ENCODE measurements at places on chromosomes 13 and 19.

- no peak for DNase-seq
These were observed 389.4 kb downstream of the RFC3 start for GRCh38 chr13:34207334-34207733.

DNA sequence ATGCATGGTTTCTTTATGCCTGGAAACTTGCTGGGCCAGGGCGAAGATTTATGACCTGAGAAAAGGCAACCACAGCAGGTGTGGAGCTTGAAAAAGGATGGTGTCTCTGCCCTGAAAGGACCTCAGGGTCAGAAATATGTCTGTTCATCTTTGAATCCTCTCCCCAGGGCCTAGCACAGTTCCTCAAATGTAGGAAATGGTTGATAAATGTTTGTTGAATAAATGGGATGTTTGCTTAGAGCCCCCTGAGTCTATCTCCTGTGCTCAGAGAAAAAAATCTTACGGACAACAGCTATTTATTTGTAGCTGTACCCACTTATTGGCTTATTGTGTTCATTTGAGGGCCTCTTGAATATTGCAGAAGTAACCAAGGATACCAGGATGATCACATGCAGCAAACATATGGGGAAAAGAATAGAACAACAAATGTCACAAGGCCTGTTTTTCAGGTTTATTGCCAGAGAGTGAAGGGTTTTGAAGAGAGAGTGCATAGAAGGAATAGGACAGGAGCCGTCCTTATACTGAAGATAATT lies 114.5 kb downstream of the KLF5 start:
- no peak for DNase-seq

DNA sequence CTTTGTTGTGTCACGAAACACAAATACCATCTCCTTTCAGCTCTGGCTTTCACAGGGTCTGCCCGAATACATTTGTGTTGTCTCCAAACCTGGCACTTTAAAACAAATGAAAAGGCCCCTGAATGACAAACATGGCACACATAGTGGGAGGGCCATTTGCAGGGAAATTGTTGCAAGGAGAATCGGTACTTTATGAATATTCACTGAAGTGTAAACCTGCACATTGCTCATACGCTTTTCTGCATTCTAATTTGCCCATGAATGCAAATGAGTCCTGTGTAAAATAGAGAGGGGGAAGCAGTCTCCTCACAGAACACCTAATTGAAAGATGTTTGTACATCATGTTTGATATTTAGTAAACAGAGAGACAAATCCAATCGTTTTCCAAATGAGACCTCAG lies 82.7 kb upstream of the PCDH8 start:
- no peak for DNase-seq

DNA sequence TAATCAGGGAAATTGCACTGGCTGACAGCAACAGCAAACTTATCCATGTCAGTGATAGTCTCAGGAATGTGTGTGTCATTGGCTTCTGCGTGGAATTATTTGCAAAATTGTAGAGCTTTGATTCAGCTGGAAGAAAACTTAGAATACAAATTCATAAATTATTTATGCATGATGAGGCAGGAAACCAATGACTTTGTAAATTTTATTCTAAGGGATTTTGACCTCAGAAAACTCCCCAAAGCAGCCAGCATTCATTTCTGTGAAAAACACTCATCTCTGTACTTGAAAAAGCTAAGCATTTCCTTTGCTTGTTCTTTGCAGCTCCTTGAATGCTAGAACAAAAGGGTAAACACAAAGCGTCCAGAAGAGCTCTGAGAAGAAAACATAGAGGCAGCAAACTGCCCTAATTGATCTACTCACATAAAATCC lies 162.4 kb downstream of the DCT start:
- DNase-seq, result no peak

- no peak for DNase-seq
These were observed 14.8 kb downstream of the SMIM7 start for GRCh38 chr19:16645140-16645539.

DNA sequence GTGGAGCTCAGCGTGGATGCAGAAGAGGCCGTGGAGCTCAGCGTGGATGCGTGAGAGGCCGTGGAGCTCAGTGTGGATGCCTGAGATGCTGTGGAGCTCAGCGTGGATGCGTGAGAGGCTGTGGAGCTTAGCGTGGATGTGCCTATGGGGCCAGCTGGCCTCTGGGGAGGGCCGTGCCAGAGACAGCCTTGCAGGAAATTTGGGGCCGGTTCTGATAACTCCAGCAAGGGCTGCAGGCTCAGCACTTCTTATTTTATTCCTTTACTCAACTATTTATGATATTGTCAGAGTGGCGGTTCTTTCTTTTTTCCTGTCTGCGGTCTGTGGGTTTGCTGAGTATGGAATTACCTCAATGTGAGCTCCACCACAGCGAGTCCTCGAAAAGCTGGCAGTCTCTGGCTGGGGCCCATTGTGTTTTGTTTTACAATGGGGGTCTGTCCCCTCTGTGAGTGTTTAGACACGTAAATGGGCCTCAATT lies 17.8 kb upstream of the TMEM255B start:
- no peak for DNase-seq

- no peak for DNase-seq
These were observed 986.5 kb downstream of the PCDH17 start for GRCh38 chr13:58617880-58618665.

DNA sequence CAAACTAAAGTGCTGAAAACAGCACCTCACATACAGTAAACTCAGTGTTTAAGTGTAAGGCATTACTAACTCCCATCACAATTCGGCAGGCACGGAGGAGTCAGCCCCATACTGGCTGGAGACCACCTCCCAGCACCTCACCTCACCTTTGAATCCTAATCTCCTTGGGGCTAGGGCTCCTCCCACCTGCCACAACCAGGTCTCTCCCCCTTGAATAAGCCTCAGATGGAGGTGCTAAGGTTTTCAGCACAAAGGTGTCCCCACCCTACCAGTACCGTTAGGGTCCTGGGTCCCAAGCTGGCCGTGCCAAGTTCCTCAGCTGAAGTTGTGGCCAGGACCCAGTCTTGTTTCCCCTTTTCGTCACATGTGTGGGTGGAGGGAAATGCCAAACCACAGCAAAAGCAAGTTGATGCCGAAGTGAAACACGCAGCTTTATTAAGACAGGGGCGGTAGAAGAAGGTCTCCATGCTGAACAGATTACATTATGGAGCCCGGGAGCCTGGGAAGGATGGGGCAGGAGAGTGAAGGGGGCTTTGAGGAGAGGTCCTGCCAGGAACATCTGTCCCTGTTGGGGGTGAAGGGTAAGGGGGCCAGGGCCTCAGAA lies at the start of gene IGFLR1:
TSS of gene IGFLR1 (minus strand) at position 332 of the 604 bp plus-strand sequence. CDS start 1,272 bp downstream, outside the sequence.
- DNase-seq, result no peak

DNA sequence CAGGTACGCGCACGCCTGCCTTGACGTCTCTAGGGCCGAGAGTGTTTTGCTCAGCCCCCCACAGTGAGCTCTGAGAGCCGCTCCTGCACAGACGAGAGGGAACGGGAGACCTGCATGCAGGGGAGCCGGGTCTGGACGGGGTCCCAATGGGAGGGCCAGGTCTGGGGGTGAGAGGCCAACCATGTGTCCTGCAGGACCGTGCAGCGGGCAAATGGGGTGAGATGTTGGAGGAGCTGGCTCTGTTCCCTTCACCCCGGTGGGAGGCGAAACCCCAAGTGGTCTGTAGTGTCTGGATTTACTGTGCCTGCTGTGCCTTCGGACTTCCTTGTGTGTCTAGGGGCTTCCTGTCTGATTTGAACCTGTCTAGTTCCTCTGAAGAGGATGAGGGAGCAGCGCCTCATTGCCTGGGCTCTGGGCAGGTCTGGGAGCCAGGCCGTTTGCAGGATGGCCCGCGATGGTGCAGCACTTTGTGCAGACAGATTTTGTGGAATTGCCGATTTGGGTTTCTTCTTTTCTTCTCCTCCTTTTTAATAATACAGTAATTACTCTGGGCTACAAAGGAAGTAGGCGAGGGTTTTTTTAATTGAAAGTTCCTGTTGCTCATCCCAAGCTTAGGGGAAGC lies 2.1 kb downstream of the CSNK1G2 start:
- DNase-seq, result peak; percentile 30

- DNase-seq, result no peak
These were observed 47.9 kb upstream of the ZNRF4 start for GRCh38 chr19:5407356-5407755.

GRCh38 chr13:112718318-112718717 lies 28.5 kb downstream of the ATP11A start:
- DNase-seq, result no peak

DNA sequence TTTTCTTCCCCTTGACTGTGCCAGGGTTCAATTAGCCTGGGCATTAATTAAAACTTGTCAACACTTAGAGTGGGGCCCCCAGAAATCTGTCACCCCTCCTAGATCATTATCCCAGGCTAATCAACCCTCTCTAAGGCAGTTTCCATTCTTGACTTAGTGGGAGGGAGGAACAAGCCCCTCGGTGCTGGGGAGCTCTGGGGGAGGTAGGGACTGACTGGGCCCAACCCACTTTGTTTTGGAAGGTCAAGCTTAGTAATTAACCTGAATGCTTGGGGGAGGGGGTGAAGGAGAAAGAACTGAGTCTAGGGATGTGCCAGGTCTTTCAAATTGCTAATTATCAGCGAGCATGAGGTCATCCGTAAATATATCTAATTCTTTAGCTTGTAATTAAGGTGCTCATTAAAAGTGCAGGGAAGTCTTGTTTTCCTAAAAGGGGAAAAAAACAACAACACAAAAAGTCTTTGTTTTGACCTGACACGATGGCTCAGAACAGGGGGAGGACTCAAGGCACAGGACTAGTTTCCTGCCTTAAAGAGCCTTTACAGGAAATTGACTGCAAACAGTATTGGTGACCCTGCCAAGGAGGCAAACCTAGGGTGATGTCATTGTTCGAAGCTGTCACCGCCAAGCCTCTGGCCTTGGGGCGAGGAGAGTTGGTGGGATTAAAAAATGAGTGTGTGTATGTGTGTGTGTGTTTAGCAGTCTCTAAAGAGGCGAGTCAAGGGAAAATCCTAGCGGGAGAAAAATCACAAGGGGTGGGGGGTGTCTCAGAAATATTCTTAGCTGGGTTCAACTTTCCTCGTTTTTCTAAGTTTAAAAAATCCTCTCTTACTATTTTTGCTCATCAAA lies 19.4 kb downstream of the ACTN4 start:
- no peak for DNase-seq

- no peak for DNase-seq
These were observed 323.0 kb downstream of the GPC5 start for GRCh38 chr13:91721413-91721812.

DNA sequence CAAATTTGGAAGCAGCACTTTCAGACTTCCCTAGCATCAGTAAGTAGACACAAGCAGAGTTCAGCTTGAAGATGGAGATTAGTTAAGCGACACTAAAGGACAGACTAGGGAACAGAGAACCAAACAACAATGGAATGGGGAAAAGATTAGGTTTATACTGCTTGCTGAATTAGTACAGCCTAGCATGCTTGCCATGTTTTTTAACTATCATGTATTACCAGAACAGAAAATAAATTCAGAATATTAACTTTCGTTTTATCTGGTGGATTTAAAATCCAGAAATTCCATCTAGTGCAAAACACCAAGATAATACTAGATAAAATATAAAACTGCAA lies 451.5 kb upstream of the SLC10A2 start:
- no peak for DNase-seq

DNA sequence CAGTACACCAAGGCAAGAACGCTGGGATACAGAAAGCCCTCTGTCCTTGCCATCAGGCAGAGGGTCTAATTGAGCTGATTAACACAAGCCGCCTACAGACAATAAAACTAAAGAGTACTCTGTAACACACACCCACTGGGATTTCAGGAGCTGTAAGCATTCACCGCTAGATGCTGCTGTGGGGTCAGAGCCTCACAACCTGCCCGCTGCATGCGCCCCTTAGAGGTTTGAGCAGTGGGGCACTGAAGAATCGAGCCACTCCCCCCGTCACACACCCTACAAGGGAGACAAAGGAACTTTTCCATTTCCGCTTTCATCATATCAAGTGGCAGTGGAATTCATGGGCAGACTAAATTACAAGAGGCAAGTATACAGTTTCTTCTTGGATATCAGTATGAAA lies 1080.6 kb downstream of the PCDH17 start:
- no peak for DNase-seq

- DNase-seq, result no peak
These were observed 792.1 kb upstream of the SPRY2 start for GRCh38 chr13:81133066-81133465.

- DNase-seq, result no peak
These were observed 345.1 kb downstream of the MTUS2 start for GRCh38 chr13:29165216-29165615.

DNA sequence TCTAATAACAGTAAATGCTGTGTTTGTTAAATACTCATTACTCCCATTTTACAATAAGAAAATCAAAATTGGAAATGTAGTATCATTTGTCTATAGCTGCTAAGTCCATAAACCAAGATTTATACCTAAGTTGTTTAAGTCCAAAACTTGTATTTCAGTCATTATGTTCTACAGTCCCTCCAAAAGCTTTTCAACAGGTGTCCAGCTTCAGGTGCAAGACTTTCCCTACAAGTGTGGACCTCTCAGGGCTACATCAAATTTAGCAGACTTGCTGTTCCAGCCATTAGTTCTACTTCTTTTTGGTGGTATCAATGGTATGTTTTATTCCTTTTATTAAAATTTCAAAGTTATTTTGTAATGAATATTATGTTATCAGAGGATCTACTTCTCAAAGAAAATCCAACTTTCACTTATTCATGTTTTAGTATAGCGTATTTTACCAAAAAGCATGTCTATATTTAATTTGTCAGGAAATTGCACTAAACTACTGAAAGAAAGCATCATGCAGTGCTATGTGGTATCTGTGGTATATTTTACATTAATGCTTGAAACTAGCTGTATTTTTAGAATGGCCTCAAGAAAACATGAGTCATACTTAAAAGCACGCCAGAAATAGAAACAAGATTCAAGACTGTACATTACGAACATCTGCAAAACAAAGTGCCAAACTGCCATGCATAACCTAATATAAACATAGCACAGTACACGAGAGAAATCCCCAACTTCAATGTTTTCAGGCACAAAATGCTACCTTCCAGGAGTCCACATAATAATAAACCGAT lies 44.5 kb downstream of the VWA8 start:
- no peak for DNase-seq

GRCh38 chr13:40498461-40498860 lies 168.0 kb downstream of the FOXO1 start:
- no peak for DNase-seq

GRCh38 chr13:75372923-75373841 lies 108.8 kb downstream of the TBC1D4 start:
- no peak for DNase-seq

- no peak for DNase-seq
These were observed 806.1 kb upstream of the MIR17HG start for GRCh38 chr13:90541346-90541745.

DNA sequence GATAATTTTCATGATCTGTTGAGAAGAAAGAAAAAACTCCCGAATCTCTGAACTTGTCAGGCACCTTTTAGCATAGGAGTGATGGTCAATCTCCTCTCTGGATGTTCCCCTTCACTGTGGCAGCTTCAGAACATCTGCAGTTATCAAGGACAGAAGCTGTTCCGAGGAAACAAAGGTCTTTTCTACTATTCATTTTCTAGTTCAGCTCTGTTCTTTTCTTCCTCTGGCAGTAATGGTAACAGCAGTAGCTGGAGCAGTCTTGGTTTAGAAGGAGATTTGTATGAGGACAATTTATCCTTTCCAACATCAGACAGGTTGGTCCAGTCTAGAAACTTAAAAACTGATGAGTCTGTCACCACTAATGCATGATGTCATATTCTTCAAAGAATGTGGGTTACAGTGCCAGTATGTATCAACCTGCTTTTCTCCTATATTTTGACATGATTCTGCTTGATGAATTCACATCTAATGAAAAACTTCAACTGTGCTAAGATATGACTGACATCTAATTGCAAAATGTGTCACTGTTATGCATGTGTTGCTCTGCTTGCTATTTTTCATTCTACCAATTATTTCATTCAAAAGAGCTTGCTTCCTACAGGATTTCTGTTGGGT lies 41.0 kb downstream of the AKAP11 start:
- DNase-seq, result no peak
